ENCODE measurements at places on chromosomes 11 and 22.
A peak's percentile ranks its signal among the peaks of the same experiment; 100 is the strongest.

GRCh38 chr22:36814801-36815200 lies 2.0 kb downstream of the PVALB start:
- no peak for DNase-seq

GRCh38 chr11:79182794-79183193 lies 258.0 kb downstream of the TENM4 start:
- no peak for DNase-seq

DNA sequence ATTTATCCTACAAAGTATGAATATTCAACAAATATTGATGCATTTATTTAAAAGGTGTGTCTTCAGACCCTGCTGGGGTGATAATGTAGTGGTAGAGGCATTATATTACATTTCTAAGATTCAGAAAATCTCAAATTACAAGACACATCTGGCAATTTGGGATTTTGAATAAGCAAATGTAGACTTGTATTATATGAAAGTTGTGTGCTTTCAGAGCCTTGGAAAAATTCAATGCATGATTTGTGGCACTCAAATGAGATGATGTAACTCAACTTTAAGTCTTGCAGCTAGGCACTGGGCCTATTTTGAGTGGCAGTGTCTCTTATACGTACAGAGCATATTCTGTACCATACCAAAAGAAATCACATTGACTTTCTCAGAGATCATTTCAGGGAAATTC lies 214.4 kb downstream of the ETS1 start:
- DNase-seq: no peak

DNA sequence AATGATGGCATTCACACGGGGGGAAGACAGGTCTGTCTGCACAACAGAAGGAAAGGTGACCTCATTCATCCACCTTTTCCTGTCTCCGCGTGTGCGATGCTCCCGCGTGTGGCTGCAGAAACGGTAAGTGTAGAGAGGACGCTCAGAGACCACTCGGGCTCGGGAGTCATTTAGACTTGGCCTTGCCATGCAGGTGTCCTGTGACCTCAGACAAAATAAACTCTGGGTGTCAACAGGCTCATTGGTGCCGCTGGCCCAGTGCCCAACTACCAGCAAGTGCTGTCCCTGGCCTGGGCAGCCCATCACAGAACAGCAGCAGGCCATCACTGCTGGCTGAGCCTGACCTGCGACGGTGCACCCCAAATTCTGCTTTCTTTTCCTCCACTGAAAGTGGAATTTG lies 48.1 kb upstream of the ARFGAP3 start:
- no peak for DNase-seq

- no peak for DNase-seq
Observed at GRCh38 chr11:15909937-15910598, 446.3 kb downstream of the SOX6 start.

GRCh38 chr11:124467381-124467927 lies 22.0 kb upstream of the OR8B8 start:
- DNase-seq: no peak

GRCh38 chr11:30368394-30368793 lies 45.5 kb downstream of the ARL14EP start:
- DNase-seq: no peak

DNA sequence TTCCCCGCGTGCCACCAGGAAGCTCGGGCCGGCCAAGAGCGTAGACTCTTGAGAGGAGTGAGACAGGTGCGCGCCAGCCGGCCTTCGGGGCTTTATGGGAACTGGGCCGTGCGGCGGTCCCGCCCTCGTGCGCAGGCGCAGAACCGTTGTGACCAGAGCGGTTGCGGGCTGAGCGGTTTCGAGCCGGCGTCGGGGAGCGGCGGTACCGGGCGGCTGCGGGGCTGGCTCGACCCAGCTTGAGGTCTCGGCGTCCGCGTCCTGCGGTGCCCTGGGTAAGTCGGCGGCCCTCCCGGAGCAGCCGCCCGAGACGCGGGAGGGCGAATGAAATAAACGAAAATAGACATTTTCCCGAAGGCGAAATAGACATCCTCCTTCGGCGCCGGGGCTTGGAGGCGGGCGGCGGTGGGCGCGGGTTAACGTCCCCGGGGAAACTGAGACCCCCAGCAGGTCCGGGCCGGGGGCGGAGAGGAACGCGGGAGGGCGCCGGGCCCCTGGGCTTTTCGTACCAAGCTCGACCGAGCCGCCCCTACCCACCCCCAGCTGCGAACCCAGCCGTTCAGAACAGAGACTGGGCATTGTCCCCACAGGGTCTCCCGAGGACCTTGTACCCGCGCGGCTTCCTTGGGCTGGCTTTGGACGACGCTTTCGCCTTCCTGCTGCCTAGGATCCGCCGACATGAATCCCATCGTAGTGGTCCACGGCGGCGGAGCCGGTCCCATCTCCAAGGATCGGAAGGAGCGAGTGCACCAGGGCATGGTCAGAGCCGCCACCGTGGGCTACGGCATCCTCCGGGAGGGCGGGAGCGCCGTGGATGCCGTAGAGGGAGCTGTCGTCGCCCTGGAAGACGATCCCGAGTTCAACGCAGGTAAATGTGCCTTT lies at the start of gene ASRGL1:
ASRGL1 (plus strand) TSS at position 146 of the 879 bp plus-strand sequence; CDS start at position 676, 530 bp downstream.
- DNase-seq: peak; percentile 67

DNA sequence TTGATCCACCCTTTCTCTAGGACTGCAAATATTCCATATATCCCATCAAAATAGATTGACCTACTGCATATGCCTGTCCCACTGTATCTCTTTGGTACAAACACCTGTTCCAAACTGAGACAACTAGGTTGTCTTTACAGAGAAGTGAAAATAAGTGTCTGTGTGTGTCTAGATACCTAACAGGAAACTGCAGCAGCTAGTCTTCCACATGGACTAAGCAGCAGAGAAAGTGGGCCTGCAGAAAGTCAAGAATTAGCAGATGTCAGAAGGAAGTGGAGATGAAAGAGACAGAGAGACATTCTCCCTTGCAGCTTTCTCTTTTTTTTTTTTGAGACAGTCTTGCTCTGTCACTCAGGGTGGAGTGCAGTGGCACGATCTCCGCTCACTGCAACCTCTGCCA lies 3.9 kb upstream of the RAB39A start:
- no peak for DNase-seq

DNA sequence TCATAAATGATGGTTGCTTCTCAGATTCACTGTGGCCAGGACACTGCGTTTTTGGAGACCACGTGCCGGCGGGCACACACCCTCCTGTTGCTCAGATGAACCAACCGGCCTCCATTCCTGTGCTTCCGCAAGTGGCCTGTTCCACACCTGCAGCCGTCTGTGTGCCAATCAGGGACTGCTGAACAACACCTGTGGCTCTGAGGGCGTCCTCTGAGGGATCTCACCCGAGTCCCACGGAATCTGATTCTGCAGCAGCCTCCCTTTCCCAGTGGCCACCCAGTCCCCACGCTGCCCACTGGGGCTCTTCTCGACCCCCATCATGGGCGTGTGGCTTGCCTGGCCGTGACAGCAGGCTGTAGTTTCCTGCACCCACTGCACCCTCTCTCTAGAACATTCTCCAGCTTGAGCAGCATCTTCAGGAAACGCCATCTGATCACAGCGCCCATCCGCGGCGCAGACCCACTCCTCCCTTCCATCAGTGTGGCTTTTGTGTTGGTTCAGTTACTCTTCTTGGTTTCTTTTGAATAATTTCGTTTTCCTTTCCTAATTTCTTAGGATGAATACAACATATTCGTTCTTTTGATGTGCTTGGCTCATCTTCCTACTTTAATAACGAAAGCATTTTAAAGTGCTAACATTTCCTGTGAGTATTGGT lies 100.3 kb upstream of the SLC22A12 start:
- no peak for DNase-seq

GRCh38 chr11:126194121-126194543 lies 17.3 kb downstream of the RPUSD4 start:
- DNase-seq: peak; percentile 66

DNA sequence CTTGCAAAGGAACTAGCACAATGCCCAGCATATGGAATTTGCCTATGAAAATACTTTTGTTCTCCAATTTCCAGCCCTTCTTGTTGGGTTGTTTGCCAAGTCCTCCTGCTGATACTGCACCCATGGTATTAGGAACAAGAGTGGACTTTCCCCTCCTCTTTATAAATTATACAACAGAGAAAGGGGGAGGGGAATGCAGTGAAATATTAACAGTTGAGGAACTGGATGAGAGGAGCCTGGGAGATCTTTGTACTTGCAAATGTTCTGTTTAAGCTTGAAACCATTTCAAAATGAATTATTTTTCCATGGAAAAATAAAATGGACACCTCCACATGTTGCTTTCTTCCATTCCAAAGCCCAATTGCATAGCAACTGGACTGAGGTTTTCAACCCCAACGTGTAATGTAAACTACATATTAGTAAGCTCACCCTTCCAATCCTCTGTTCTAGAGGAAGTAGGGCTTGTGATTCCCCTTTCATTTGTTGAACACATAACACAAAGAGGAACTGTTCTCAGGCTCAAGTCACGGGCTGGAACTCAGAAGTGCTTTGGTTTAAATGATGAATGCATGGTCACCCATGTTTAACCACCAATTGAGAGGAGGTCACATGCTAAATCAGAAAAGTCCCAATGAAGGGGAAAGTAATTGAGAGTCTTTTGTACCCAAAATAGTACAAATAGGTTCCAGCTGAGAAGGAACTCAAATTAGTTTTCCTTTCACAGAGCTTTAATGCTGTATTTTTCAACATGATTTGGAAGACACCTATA lies 66.2 kb upstream of the ZC3H12C start:
- DNase-seq: no peak

DNA sequence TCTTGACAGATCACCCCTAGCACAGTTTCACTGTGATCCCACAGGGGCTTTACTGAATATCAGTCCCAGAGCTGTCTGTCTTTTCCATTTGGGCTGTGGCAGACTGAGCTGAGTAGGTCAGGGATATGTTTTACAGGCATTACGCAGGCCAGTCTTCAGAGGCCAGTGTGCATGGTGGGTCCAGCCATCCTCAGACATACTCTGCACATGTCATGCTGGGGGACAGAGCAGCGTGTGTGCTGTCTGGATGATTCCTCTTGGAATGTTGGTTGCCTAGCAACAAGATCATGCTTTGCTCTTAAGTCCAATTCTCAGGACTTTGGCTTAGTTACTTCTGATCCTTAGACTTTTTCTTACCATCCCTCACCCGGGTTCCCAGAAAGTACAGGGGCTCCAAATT lies 736.5 kb downstream of the DLG2 start:
- no peak for DNase-seq

Measured in RWPE1 (cell line).